ENCODE measurements at places on chromosomes 16 and 17.
A peak's percentile ranks its signal among the peaks of the same experiment; 100 is the strongest.

- no peak for DNase-seq
- H3K36me3 ChIP-seq: no peaks in the 10 kb centered on the region
- peaks cover 37% of the 10 kb centered on the region for H3K4me1 ChIP-seq
- no peak overlapping the region for H3K4me3 ChIP-seq
- H3K27me3 ChIP-seq: no peaks in the 10 kb centered on the region
Observed at GRCh38 chr16:85641305-85641704, 28.2 kb downstream of the GSE1 start.

DNA sequence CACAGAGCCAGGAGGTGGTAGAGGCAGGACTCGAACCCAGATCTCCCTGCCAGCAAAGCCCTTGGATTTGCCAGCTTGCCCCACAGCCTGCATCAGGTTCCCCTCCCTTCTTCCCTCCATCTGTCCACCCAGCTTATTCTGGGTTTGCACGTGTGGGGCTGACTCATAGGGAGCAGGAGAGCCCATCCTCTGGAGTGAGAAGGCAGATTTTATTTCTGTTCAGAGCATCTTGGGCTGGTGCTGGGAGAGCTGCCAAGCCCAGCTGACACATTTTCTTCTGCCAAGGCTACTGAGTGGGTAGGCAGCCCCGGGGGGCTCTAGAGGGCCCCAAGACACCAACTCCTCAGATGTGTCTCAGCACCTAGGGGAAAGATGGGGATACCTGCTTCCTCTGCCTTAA is 106.3 kb upstream of the CRHR1 start:
- no peak for DNase-seq
- H3K27ac ChIP-seq: no peak overlapping the region
- no peak overlapping the region for H3K4me3 ChIP-seq
- no peaks in the 10 kb centered on the region for H3K4me1 ChIP-seq
- no peaks in the 10 kb centered on the region for H3K36me3 ChIP-seq
- H3K27me3 ChIP-seq: no peaks in the 10 kb centered on the region

GRCh38 chr17:30401097-30401496 is 22.4 kb downstream of the CPD start:
- no peak for DNase-seq
- no peak overlapping the region for H3K4me3 ChIP-seq
- no peak overlapping the region for H3K27ac ChIP-seq
- H3K4me1 ChIP-seq: no peaks in the 10 kb centered on the region
- H3K27me3 ChIP-seq: no peaks in the 10 kb centered on the region

GRCh38 chr17:1312261-1312870 is 32.9 kb downstream of the TRARG1 start:
- no peaks in the 10 kb centered on the region for H3K36me3 ChIP-seq
- H3K4me1 ChIP-seq: no peaks in the 10 kb centered on the region
- no peak for DNase-seq
- H3K4me3 ChIP-seq: no peak overlapping the region
- H3K27me3 ChIP-seq: peaks cover 7% of the 10 kb centered on the region

DNA sequence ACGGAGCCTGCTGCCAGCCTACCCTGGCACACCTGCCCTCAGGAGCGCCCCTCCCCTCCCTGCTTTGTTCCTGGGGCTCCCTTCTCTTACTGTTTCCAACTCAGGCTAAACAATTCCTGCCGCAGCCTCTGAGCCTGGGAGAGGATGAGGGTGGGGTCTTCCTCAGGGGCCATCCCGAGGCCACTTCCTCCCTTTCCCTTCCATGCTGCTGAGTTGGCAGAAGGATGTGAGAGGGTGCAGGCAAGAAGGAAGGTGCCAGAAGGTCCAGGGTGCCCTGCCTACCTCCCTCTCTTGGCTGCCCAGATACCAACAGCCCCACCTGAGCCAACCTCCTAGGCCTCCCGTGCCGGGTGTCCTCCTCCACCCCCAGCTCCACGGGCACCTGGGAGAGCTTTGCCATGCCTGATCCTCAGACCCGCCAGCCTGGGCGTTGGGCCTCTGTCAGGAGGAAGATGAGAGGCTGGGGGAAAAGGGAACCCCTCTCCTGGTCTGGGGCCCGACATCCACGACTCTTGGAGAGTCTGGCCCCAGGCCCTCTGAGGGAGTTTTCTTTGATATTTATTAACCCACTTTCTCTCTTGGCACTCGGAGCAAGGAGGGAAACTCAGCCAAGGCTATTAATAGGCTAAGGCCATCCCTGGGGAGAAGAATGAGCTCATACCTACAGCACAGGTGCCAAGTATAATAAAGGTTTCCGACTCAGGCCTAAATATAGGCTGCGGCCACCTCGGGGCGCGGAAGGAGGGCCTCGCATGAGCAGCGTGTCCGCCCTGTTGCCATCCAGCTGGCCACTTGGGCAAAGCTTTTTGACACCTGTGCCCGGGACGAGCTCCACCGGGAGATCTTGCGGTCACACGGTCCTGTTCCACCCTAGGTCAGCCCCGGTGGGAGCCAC is 232.0 kb downstream of the ENGASE start:
- DNase-seq: peak; percentile 12
- H3K27me3 ChIP-seq: peaks cover 7% of the 10 kb centered on the region
- no peaks in the 10 kb centered on the region for H3K4me1 ChIP-seq
- no peaks in the 10 kb centered on the region for H3K36me3 ChIP-seq
- no peak overlapping the region for H3K4me3 ChIP-seq

GRCh38 chr16:19005561-19006445 is 22.1 kb downstream of the TMC7 start:
- H3K27me3 ChIP-seq: no peaks in the 10 kb centered on the region
- H3K36me3 ChIP-seq: no peaks in the 10 kb centered on the region
- no peak for DNase-seq
- H3K4me1 ChIP-seq: no peaks in the 10 kb centered on the region
- H3K4me3 ChIP-seq: no peak overlapping the region
- no peak overlapping the region for H3K27ac ChIP-seq

- no peak overlapping the region for H3K4me3 ChIP-seq
- H3K4me1 ChIP-seq: peaks cover 11% of the 10 kb centered on the region
- no peak for DNase-seq
- no peaks in the 10 kb centered on the region for H3K27me3 ChIP-seq
- peak overlapping the region; percentile 23 for H3K27ac ChIP-seq
Observed at GRCh38 chr17:21174713-21175112, 39.2 kb downstream of the TMEM11 start.

DNA sequence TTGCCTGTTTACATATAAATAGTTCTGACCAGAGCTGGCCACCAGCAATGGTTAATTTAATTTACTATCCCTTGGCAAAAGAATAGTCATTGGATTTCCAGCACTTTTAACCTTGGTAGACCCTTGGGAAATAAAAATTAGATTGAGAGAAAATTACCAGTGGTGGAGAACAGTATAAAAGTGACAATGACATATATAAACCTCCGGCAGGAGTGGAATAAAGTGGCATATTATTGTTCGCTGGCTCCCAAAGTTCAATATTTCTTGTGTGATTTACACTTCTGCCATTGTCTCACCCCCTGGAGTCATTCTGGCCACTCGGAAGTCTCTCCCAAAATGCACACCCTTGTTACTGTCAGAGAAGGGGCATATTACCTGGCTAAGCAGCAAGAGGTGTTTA is 347.7 kb downstream of the NPIPA8 start:
- H3K27me3 ChIP-seq: no peaks in the 10 kb centered on the region
- H3K27ac ChIP-seq: no peak overlapping the region
- H3K4me3 ChIP-seq: no peak overlapping the region
- no peaks in the 10 kb centered on the region for H3K36me3 ChIP-seq
- DNase-seq: no peak

GRCh38 chr17:70041061-70041460 is 34.0 kb upstream of the KCNJ16 start:
- H3K27ac ChIP-seq: no peak overlapping the region
- H3K4me3 ChIP-seq: no peak overlapping the region
- H3K36me3 ChIP-seq: no peaks in the 10 kb centered on the region
- DNase-seq: no peak
- H3K27me3 ChIP-seq: no peaks in the 10 kb centered on the region

- H3K4me3 ChIP-seq: no peak overlapping the region
- no peak overlapping the region for H3K27ac ChIP-seq
Observed at GRCh38 chr16:85929259-85929721, 30.3 kb downstream of the IRF8 start.

DNA sequence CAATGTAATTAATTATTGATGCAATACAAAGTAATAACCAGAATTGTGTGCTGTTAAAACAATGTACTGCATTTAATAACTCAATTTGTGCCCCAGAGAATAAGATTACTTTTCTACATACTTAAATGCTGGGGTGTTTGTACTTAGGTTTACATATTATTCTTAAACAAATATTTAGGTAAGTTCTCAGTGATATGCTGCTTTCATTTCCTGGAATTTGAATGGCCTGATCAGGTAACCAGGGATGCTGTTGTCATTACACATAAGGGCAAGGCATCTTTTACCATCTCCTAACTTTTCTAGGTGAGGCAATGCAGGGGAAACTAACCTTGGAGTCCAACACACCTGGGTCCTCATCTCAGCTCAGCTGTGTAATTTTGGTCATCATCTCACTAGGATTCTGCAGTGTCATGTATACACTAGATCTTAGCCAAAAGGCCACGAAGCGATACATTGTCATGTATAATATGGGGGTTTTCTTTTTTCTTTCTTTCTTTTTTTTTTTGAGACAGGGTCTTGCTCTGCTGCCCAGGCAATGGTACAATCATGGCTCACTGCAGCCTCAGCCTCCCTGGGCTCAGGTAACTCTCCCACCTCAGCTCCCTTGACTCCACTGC is 45.2 kb downstream of the MYO1D start:
- H3K27me3 ChIP-seq: no peaks in the 10 kb centered on the region
- H3K4me1 ChIP-seq: peaks cover 5% of the 10 kb centered on the region
- DNase-seq: no peak
- H3K36me3 ChIP-seq: no peaks in the 10 kb centered on the region
- no peak overlapping the region for H3K27ac ChIP-seq
- H3K4me3 ChIP-seq: no peak overlapping the region

DNA sequence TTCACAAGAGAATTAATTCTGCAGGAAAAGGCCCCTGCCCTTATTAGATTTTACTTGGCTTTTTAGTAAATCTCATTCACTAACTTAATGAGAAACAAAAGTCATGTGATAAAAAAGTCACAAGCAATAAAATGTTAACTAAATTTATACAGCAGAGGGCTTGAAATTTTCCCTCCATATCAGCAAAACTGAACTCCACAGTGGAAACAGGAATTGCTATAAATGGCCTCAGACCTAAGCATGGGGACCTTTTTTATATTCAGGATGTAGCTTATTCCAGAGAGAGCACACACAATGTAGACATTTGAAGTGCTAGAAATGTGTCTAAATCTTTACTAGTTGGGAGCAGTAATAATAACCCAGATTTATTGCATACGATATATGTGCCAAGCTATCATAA is 291.5 kb downstream of the C16orf95 start:
- no peak overlapping the region for H3K4me3 ChIP-seq
- no peaks in the 10 kb centered on the region for H3K36me3 ChIP-seq
- H3K27me3 ChIP-seq: no peaks in the 10 kb centered on the region
- no peak for DNase-seq
- H3K27ac ChIP-seq: no peak overlapping the region

GRCh38 chr17:44905006-44906000 is 6.1 kb upstream of the EFTUD2 start:
- no peak overlapping the region for H3K27ac ChIP-seq
- DNase-seq: no peak
- no peak overlapping the region for H3K4me3 ChIP-seq
- H3K36me3 ChIP-seq: no peaks in the 10 kb centered on the region

- H3K4me3 ChIP-seq: no peak overlapping the region
- no peaks in the 10 kb centered on the region for H3K36me3 ChIP-seq
- peaks cover 39% of the 10 kb centered on the region for H3K4me1 ChIP-seq
- no peaks in the 10 kb centered on the region for H3K27me3 ChIP-seq
Observed at GRCh38 chr17:49339354-49339753, 22.7 kb downstream of the ZNF652 start.

- H3K4me3 ChIP-seq: no peak overlapping the region
- H3K27ac ChIP-seq: no peak overlapping the region
- H3K36me3 ChIP-seq: no peaks in the 10 kb centered on the region
- no peaks in the 10 kb centered on the region for H3K4me1 ChIP-seq
Observed at GRCh38 chr17:237406-237955, 56.0 kb upstream of the DOC2B start.

DNA sequence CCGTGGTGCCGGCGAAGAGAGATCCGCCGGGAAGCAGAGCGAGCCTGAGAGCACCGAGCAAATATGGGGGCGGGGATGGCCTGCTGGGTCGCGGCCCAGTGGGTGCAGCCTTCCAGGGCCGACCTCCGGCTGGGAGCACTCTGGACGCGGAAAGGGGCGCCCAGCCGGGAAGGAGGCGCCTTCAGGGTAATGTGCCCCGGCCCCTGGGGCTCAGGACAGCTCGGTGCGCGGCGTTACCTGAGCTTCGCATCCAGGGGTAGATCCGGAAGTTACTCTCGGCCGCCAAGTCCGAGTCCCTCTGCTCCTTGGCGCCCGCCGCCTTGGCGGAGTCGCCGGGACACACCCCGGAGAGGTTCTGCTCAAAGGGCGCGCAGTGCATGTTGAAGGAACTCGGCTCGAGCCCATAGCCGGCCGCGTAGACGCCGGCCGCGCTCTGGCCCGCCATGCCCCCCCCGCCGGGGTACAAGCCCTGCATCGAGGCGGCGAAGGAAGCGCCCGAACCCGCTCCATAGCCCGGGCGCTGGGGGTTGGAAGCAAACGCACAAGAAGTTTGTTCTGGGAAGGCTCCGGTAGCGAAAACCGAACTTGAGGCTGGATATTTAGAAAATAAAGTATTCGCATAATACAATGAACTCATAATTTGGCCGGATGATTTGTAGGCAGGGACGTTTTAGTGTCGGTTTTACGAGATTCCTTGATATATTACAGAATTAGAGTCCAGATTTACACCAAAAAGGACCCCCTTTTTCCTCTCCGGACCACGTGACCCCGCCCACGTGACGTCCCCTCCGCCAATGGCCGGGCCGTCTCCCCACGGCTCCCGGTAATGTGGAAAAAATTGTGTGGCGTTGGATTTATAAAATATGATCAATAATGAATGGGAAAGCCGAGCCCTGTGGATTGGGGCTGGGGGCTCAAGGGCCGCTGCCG is at the start of gene HOXB7:
Gene HOXB7, minus strand, starts transcription at position 736 of the 930 bp plus-strand sequence. Its CDS starts 99 bp downstream, at position 637.
- H3K4me1 ChIP-seq: peaks cover 21% of the 10 kb centered on the region
- peaks cover 9% of the 10 kb centered on the region for H3K27me3 ChIP-seq
- no peaks in the 10 kb centered on the region for H3K36me3 ChIP-seq
- peak within 1 kb of the TSS; percentile 43 for H3K27ac ChIP-seq
- peak within 1 kb of the TSS; percentile 79 for H3K4me3 ChIP-seq
